Fibroblast of skin of right biceps (primary cell): ENCODE measurements at places on chromosomes 1 and 21.

GRCh38 chr1:72932025-72932424, 649.7 kb upstream of the NEGR1 start:
- no peak for DNase-seq

DNA sequence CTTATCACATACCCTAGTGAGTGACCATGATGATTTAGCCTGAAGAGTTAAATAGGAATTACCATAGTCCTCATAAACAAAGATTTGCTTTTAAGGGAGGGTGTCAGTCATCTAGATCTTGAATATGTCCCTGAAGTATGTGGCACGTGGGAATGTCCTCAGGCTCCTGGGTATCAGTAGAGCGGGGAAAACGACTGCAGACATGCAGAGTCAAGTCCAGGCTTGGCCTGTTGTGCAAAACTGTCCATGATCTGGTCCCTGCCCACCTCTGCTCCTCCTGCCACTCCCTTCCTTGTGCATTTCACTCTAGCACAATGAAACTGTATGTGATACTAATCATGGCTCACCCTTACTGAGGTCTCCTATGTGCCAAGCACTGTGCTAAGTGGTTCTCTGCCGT, 12.9 kb downstream of the MOV10 start:
- no peak for DNase-seq

DNA sequence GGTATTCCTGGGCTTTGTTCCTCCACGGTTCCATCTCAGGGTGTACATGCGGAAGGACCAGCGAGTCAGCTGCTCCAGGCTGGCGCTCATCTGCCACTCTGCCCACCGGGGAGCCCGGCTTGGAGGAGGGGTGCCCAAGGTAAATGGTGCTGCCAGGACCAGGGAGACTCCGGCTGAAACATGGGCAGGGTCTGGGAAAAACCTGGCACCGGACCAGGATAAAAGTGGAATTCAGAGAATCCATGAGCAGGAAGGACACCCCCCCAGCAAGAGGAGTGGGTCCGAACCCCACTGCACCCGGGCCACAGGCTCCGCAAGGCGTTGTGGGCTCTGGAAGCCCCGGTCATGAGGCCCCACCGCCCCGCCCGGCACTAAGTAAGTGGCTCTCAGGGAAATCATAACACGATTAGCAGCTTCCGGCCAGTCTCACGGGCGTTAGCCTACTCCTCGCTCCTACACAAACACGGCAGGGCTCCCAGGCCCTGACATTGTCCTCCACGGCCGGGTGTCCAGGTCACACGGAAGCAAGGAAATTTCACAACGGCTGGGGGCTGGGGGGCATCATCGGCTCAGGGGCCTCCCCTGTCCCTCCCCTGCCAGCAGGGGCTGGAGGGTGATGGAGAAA, 21.1 kb downstream of the MEGF6 start:
- no peak for DNase-seq

DNA sequence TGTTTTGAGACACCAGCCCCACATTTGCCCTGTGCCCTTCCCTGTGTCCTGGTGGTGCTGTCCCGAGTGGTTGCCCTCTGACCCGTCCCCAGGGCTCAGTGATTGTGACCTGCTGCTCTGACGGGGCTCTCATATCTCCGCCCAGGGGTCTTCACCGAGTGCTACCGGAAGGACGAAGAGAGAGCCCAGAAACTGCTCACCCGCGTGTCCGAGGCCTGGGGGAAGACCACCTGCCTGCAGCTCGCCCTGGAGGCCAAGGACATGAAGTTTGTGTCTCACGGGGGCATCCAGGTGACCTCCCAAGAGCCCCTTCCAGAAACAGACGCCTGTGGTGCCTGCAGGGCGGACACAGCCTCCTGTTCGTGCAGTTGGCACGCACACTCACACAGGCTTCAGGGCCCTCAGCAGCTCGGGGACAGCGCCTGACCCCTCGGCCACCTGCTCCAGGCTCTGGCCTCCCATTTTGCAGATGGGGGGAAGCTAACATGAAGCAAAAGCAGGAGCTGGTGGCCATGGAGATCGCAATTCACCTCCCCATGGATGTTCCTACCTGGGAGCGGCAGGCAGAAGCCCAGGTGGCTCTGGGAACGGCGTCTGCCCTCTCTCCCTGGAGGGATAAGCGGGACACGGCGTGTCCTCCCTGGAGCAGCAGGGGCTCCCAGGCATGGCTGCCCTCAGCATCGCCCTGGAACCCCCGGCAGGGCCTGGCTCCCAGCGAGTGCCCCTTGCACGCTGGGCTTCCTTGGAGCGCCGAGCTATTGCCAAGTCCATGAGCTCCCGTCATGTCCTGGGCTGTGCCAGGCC, 45.9 kb downstream of the TRPM2 start:
- no peak for DNase-seq

GRCh38 chr1:102262994-102263393, 266.3 kb upstream of the OLFM3 start:
- no peak for DNase-seq
